ENCODE measurements at places on chromosomes 1 and 21. TPM values are rescaled to one million over a fixed set of nuclear protein-coding genes. Genes with fewer than 3 reads are reported as not detected.

The RNU1-1 gene
- under 0.01 TPM for total RNA-seq

The CORT gene
- not detected for total RNA-seq

The KRTAP12-2 gene
- total RNA-seq: not detected

The MMP23B gene
- total RNA-seq: 90.0 TPM

The TDRD10 gene
- total RNA-seq: not detected

The KRTAP15-1 gene
- total RNA-seq: not detected

The DLGAP3 gene
- total RNA-seq: under 0.01 TPM

The C1orf87 gene
- 1.0 TPM for total RNA-seq

The C1orf105 gene
- not detected for total RNA-seq

The KCNH1 gene
- 0.78 TPM for total RNA-seq

The LENEP gene
- not detected for total RNA-seq

The LRRIQ3 gene
- total RNA-seq: 0.91 TPM

The OR2AK2 gene
- not detected for total RNA-seq

The CCDC17 gene
- total RNA-seq: 3.1 TPM

The RGS5 gene
- total RNA-seq: 5.2 TPM

The ST6GALNAC5 gene
- 5.3 TPM for total RNA-seq
